ENCODE measurements at places on chromosomes 12 and 14.

DNA sequence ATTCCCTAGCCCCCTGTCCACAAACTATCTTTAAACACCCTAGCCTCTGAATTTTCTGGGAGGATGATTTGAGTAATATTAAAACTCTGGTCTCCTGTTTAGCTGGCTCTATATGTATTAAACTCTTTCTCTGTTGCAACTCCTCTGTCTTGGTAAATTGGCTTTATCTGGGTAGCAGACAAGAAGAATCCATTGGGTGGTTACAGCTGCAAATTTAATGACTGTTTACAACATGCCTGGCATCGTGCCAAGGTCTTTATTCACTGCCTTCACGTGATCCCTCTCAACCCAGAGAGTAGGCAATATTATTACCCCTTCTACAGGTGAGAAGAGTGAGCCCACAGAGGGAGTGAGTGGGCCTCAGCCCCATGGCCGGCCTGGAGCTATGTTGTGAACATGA lies 77.8 kb upstream of the MYL2 start:
- DNase-seq = no peak

DNA sequence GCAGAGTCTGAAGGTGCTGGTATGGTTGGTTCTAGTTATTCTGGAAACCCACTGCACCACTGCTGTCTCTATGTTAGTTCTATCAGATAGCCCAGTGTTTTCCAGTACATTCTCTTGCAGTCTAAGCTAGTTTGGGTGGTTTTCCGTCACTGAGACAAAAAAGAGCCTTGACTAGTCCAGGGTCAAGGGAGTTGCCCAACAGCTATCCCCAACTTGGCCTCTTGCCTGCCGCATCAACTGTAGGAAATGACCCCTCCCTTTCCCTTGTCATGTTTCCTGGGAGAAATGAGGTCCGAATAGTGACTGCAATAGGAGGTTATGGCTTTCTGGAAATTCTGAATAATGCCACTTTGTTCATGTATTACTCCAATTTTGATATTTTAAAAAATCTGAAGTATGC lies 160.4 kb downstream of the EFCAB11 start:
- DNase-seq = no peak

GRCh38 chr12:73106296-73106695 lies 834.1 kb downstream of the TRHDE start:
- no peak for DNase-seq

DNA sequence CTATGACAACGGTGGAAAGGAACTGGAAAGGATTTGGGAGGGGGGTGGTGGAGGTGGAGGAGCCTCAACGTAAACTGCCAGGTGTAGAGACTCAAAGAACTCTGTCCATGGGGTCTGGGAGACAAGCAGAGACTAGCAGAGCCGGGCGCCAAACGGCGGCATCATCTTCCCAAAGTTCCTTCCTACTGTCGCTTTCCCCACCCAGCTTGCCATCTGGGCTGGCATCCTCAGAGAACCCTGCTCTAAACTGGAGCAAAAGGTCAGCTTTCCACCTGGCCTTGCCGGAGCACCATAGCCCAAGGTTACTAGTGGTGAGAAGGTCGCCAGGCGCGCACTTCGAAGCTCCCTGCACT lies 4.0 kb upstream of the IRF2BPL start:
- no peak for DNase-seq

GRCh38 chr14:56117765-56118610 lies at the start of gene PELI2:
TSS of gene PELI2 (plus strand) at chr14:56118411. CDS start at chr14:56118661, 250 bp downstream.
- peak; percentile 87 for DNase-seq

DNA sequence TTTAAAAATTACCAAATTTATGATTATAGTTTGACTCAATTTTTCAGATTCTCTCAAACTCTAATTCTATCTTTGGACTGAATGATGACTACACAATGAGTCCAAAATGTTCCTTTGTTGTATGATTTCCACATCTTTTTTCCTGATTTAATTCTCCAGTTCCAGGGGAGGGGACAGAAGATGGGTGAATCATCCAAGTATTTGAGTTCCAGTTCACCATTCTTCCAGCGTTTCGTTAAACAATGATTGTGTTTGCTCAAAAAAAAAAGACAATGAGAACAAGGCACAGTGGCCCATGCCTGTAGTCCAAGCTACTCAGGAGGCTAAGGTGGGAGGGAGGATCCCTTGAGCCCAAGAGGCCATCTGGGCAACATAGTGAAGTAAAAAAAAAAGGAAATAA lies 23.8 kb downstream of the BAZ1A start:
- no peak for DNase-seq

- DNase-seq = no peak
Observed at GRCh38 chr12:10867381-10867780, 16.7 kb downstream of the PRH1 start.

DNA sequence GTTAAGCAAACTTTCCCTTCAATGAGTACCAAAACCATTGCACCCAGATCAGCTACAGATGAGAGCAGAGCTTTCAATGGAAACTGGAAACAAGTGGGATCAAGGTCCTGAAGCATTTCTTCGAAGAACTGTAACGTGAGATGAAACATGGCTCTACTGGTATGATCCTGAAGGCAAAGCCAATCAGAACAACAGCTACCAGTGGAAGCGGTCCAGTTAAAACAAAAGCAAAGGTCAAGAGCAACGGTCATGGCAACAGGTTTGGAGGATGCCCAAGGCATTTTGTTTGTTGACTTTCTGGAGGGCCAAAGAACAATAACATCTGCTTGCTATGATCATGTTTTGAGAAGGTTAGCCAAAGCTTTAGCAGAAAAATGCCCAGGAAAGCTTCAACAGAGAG lies 137.9 kb upstream of the CPSF6 start:
- no peak for DNase-seq

DNA sequence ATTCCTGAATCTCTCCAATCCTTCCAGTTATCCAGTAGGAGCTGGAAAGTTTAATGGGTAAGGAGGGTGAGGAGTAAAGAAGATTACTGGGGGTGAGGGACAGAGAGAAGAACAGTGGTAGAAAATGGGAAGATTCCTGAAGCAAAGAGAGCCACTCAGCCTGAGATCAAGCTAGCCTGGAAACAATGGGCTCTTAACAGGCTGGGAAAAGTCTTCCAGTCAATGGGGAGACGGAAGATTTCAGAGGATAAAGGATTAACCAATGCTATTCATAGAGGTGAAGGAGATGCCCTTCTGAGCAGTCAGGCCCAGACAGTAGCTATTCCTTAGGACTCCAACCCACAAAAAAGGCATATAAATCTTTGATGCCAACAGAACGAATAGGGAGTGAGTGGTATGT lies 14.8 kb downstream of the GDF11 start:
- DNase-seq = no peak

GRCh38 chr14:23910101-23910875 lies 43.3 kb upstream of the DHRS4 start:
- no peak for DNase-seq

DNA sequence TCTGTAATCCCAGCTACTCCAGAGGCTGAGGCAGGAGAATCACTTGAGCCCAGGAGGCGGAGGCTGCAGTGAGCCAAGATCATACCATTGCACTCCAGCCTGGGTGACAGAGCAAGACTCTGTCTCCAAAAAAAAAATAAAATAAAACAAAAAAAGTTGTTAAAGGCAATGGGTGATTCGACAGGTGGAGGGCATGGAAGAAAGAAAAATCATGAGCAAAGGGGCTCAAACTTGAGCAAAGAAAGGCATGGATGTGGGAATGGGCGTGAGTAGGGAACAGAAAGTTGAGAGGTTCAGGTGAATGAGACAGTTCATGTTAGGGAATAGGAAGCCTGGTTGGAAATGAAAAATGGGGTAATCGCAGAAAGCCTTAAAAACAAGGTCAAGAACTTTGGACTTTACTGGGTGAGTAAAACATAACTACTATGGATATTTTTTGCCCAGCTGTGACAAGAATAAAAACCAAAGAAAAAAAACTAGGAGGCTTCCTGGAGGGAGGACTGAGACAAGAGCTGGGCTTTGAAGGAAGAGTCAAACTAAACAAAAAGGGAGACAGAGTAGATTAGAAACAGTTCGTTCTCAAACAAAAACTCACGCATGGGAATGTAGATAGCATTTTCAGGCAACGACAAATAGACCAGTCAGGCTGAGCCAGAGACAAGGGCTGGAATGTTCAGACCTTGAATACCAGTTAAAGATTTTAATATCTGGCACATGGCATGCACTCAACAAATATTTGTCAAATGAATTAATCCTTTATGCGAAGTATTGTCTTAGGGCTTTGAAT lies 18.8 kb downstream of the PYM1 start:
- no peak for DNase-seq

DNA sequence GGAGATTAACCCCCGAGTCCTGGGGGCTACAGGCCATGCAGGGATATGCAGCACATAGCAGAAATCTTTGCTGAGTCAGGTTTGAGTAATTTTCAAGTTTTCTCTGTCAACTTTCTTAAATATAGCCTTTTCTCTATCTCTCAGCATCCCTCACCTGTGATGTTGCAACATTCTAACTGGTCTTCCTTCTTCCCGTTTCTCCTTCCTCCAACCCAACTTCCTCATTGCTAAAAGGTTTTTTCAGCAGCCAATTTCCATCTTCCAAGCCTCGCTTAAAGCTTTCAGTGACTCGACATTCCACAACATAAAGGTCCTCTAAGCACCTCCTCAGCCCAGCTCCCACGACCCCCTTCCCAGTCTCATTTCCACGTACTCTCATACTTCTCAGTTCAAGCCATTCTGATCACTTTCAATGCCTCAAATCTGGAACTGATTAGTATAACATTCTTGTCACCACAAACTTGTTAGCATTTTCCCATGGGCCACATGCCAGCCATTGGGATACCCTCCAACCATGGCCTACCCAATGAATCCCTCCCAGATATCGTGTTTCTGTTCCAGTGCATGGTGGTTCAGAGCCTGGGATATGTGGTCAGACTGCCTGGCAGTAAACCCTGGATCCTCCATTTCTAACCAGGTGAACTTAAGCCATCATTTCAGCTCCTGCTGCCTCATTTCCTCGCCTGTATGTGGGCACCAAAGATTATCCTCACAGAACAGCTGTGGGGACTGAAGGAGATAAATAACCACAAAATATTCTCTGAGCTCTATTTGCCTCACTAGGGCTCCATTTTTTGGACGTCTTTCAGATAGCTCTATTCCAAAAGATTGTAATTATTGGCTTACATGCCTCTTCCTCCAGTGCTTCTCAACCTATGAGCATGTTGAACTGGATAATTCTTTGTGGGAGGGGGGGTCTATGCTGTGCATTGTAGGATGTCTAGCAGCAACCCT lies 65.8 kb downstream of the KCNK10 start:
- DNase-seq = peak; percentile 54

DNA sequence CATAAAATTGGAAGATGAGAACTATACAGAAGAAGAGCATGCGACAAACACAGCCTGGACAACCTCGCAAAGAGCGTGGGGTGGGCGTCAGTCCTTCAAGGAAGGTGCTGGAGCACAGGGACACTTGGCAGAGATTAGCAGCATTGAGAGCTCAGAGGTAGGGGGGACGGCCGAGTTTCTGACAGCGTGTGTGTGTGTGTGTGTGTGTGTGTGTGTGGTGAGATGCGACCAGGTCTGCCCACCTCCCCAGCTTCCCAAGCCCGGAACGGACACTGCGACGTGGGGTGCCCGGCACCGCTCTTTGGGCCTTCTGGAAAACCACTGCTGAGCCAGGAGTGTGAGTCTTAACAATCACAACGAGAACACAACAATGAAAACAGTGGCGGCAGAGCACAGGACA lies 17.9 kb upstream of the FBXO21 start:
- no peak for DNase-seq

DNA sequence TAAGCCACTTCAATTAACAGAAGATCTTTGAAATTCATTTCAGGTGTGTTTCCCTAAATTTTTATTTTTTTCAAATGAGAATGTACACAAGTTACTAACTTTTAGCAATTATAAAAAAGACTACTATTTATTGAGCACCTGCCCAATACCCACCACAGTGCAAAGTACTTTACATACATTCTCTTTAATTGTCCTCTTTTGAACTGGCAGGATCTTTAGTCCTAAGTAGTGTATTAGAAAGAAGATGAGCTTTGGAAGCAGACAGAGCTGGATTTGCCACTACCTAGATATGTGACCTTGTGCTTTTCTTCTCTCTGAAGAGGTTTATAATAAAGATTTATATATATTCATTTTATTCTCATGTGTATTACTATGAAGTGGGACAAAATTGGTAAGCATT lies 63.7 kb downstream of the TMEM117 start:
- no peak for DNase-seq

DNA sequence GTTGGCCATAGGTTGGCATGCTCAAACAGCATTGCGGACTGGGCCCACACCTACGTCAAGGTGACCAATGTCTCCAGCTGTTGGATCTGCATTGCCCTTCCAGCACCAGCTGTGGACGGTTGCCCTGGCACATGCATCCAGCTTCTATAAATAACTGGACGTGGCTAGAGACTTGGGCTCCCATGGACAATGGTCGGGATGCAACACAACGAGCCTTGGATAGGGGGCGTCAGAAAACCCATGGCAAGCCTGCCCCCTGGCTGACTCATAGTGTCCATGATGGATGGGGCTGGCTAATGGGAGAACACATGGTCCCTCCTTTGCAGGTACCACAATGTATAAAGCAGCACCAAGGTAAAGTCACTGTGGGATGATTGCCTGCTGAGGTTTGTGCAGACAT lies 331.6 kb upstream of the FAR2 start:
- no peak for DNase-seq

- DNase-seq = no peak
Observed at GRCh38 chr12:29816874-29817725, 33.4 kb upstream of the TMTC1 start.
